ENCODE measurements at places on chromosomes 12 and 14.

DNA sequence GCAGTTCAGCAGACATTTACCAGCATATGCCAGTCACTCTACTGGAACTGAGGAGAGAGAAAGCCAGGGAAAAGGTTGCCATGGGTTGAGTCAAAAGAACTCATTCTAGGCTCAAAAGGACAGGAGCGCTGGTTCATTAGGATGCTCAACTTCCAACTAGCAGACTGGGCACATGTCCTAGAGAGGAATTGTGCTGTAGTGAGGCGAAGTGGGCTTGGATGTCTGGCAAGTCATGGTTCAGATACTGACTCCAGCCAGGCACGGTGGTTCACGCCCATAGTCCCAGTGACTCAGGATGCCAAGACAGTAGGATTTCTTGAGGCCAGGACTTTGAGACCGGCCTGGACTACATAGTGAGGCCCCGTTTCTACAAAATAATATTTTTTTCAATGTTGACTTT, 281.5 kb downstream of the CACNA1C start:
- DNase-seq = peak; percentile 45

DNA sequence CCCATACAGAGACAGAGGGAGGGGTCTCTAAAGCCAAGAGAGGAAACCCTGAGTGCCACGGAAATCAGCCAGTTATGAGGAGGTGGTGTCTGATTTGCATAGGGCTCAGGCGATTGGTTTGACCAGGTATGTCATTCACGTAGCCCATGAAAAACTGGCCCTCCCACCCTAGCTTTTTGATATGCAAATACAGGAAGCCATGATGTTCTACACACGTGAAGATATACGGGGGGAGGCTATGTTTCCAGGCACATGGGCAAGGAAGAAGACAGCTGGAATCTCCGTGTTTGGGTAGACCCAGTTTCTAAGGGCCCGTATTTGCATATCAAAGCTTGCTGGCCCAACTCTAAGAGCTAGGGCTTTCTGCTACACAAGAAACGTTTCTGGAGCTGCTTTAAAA, 717.8 kb upstream of the SEL1L start:
- no peak for DNase-seq

GRCh38 chr12:6263931-6264330, 46.6 kb upstream of the PLEKHG6 start:
- peak; percentile 89 for DNase-seq

GRCh38 chr14:37246427-37246829, 48.7 kb downstream of the MIPOL1 start:
- DNase-seq = peak; percentile 70

GRCh38 chr12:54959291-54960018, 25.1 kb downstream of the TESPA1 start:
- DNase-seq = no peak

DNA sequence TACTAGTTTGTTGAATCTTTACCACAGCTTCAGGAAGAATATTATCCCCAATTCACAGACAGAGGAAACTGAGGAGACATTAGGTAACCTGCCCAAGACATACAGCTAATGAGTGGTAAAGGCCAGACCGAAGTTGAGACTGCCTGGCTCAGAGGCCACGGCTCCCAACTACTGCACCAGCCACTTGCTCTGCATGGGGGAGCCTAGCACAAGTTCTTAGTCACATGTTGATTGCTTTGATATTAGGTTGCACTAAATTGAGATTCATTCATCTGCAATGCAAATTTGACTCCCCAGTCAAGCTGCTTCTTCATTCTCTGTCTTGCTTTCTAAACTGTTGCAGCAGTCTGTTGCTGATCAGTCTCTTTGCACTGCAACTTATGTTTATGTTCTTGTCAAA, 25.9 kb upstream of the POLR3B start:
- no peak for DNase-seq

DNA sequence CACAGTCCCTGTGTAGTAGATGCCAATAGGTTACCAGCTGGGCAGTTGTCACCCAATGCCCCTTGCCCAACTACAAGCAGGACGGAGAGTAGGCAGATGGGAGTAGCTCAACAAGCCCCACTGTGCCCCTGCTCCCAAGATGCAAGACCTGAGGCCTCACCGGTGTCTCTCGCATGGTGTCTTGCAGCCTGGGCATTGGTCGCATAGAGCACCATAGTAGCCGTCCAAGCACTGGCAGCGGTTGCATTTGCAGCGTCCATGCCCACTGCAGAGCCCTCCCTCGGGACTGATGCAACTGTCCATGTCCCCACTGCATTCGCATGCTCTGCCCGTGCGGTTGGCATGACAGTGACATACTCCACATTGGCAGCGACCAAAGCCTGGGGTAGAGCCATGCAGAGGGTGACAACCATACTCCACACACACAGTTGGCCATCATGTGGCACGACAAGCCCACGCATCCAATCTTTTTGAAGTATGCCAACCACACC, 11.9 kb upstream of the CSAD start:
- DNase-seq = no peak

- no peak for DNase-seq
Measured at GRCh38 chr14:68977180-68977717, 1.9 kb downstream of the ACTN1 start.

DNA sequence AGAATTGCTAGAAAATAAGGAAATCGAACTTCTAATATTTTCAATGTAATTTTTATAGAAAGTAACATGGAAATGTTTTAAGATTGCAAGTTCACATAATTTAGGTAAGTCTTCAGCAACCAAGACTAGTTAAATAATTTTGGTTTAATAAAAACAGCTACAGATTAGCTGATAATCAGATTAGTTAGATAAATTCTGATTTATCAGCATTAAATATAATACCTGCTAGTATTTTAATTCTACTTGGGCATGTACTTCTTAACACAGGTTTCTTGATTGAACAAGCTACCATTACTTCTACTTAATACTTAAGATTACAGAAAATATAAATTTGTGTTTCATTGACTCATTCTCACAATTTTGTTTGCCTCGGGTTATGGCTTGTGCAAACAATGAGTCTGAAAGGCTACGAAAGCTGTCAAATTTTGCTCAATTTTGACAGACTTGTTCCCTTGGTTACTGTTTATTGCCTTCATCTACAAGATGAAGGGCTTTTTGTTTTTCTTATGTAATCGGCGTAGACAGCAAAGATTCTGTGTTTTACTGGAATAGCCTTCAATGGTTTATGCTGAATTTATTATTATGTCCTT, 116.1 kb upstream of the NUDT4 start:
- no peak for DNase-seq

GRCh38 chr12:121908702-121909101, 9.7 kb upstream of the CFAP251 start:
- DNase-seq = no peak

DNA sequence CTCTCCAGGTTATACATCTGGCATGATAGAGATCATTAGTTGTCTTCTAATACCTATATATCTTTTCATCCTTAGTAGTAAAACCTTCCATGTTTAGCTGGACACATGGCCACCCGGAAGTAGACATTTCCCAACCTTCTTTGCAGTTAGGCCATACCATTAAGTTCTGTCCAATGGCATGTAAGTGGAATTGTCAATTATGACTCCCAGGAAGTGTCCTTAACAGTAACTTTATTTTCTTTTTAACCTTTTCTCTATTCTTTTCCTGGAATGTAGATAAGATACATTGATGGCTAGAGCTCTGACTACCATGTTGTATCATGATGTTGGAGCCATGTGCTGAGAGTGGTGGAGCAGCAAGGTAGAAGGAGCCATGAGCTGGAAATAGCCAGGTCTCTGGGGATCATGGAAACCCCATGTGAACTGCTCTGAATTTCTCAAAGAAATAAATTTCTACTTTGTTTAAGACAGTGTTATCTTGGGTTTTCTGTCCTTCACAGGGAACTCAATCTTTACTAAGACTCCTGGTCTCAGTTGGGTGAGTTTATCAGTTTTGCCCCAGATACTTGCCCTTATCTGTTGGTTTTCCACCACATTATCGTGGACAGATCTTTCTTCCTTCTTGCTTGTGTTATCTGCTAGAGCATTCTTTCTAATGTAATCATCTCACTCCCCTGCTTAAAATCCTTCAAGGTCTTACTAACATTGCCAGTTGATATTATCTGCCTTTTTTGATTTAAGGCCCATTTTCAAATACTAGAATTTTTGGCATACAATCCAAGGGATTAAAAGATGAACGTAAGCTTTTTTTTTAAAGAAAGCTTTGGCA, 5.1 kb upstream of the LTA4H start:
- DNase-seq = peak; percentile 56

DNA sequence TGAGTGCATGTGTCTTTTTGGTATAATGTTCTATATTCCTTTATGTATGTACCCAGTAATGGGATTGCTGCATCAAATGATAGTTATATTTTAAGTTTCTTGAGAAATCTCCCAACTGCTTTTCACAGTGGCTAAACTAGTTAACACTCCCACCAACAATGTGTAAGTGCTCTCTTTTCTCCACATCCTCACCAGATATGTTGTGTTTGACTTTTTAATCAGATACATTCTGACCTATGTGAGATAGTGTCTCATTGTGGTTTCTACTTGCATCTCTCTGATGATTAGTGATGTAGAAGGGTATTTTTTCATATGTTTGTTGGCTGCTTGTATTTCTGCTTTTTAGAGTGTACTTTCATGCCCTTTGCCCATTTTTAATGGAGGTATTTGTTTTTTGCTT, 62.8 kb upstream of the ALG10B start:
- no peak for DNase-seq

- DNase-seq = no peak
Measured at GRCh38 chr12:111111681-111112080, 191.3 kb upstream of the MYL2 start.

GRCh38 chr14:36493761-36494160, 26.3 kb downstream of the NKX2-1 start:
- DNase-seq = no peak

GRCh38 chr12:75969768-75970167, 61.8 kb downstream of the PHLDA1 start:
- no peak for DNase-seq

DNA sequence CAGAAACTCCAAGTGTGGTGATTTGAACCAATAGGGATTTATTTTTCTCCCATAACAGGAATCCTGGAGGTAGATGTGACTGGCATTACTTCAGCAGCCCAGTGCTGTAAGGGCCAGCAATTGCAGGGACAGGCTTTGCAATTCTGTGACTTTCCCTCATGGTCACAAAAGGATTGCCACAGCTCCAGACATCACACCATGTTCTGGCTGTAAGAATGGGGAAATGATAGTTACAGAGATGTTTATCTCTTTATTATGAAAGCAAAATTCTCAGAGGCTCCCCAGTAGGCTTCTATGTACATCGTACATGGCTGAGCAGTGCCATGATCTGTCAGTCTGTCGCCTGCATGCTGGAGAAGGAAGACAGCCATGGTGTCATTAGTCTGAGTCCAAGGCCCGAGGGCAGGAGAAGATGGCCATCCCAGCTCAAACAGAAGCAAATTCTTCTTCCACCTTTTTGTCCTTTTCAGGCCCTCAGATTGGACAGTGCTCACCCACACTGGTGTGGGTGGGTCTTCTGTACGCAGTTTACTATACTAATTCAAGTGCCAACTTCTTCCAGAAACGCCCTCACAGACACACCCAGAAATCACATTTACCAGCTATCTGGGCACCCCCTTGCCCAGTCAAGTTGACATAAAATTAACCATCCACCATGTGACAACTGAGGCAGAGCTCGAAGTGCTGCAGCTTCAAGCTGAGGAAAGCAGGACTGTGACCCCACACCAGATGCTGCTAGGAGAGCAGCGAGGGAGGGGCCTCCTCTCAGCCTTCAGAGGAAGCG, 17.2 kb downstream of the ZBTB42 start:
- no peak for DNase-seq

GRCh38 chr14:104265918-104266630, 127.7 kb downstream of the KIF26A start:
- no peak for DNase-seq

DNA sequence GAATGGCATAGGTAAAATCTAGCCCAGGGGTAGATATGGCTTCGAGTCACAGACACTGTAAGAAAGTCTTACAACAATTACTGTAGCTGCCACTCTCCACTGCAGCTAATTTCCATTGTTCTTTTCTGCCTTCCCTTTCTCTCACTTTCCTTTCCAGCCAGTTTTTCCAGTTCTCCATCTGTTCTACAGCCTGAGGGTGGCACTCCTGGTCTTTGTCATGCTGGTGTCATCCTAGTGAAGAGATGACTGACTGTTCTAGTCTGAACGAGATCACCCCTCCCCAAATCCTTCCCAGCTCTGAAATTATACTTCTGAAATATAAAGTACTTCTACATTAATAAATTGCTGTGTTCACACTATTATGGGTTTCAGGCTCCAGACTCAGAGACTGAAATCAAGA, 74.2 kb upstream of the CSRP2 start:
- no peak for DNase-seq

- no peak for DNase-seq
Measured at GRCh38 chr12:9957834-9958233, 13.4 kb upstream of the CLEC12A start.

GRCh38 chr14:55350461-55350860, 61.2 kb downstream of the ATG14 start:
- DNase-seq = no peak

DNA sequence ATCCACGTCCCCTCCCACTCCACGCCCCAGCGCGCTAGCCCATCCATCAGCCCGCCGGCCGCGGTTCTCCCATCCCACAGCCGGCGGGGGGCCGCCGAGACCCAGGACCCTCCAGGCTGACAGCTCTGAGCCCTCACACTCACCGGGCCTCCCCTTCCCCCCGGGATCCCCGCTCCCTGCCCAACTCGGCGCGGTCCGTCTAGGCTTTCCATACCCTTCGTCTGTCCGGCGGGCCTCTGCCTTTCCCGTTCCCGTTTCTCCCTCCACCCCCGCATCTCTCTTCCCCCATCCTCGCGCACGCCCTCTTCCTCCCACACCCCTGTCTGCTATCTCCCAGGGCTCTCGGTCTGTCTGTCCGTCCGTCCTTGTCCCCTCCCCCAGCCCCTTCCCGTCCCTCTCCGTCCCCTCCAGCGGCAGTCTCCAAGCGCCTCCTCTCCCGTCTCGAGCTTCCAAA, 726 bp downstream of the ZFHX2 start:
- DNase-seq = peak; percentile 35

DNA sequence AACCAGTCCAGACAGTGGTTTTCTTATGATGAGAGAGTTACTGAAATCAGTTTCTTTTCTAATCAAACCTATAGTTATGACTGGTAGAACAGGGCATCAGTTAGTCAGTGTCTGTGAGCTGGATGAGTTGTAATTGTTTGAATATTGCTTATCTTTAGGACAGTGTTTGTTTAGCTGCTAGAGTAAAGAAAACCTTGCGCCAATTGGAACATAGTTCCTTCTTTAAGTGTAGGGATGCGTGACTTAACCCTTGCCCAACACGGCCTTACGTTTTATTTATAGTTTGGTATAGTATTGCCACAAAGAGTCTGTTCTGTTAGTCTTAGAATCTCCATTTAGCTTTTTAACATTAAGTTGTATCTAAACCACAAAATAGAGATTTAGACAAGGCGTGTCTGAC, 572.6 kb downstream of the SLC16A7 start:
- no peak for DNase-seq

- no peak for DNase-seq
Measured at GRCh38 chr12:130668286-130669204, 47.6 kb downstream of the RIMBP2 start.

GRCh38 chr12:2583091-2583497, 211.7 kb upstream of the FKBP4 start:
- peak; percentile 75 for DNase-seq

All from erythroblast (primary cell).